B cell (primary cell): ENCODE measurements at places on chromosomes 2 and 18.

- DNase-seq: no peak
These were observed 39.9 kb downstream of the ZNF516 start for GRCh38 chr18:76455003-76455676.

- DNase-seq: no peak
These were observed 26.9 kb downstream of the ACADL start for GRCh38 chr2:210198326-210198725.

DNA sequence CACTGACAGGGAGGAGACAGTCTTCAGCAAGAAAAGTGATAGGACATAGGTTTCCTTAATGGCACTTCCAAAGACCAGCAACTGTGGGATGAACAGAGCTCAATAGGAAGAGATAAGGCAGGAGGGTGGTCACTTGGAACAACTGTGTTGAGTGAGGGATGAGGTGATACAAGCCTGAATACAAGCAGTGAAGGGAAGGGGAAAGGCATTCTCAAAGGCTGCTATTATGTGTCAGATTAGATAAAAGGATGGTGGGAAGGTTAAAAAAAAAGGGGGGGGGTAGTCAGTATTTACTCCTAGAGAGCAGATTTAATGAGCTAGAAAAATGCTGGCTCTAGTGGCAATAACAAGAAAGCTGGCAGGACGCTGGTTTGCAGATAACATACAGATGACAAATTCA is 25.7 kb downstream of the CCBE1 start:
- no peak for DNase-seq

DNA sequence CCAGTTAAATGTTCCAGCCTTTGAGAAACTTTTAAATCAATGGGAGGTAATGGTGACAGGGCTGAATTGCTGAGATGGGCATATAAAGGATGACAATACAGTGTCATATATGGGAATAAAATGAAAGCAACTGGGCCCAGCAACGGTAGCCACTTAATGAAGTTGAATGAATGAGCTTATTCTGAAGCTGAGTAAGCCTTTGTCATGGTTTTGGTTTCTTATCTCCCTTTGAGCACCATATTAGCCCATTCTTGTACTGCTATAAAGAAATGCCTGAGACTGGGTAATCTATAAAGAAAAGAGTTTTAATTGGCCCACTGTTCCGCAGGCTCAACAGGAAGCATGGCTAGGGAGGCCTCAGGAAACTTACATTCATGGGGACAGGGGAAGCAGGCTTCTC is 3.5 kb upstream of the THUMPD2 start:
- DNase-seq: no peak

GRCh38 chr2:67388680-67389079 is 8.5 kb upstream of the ETAA1 start:
- DNase-seq: no peak

DNA sequence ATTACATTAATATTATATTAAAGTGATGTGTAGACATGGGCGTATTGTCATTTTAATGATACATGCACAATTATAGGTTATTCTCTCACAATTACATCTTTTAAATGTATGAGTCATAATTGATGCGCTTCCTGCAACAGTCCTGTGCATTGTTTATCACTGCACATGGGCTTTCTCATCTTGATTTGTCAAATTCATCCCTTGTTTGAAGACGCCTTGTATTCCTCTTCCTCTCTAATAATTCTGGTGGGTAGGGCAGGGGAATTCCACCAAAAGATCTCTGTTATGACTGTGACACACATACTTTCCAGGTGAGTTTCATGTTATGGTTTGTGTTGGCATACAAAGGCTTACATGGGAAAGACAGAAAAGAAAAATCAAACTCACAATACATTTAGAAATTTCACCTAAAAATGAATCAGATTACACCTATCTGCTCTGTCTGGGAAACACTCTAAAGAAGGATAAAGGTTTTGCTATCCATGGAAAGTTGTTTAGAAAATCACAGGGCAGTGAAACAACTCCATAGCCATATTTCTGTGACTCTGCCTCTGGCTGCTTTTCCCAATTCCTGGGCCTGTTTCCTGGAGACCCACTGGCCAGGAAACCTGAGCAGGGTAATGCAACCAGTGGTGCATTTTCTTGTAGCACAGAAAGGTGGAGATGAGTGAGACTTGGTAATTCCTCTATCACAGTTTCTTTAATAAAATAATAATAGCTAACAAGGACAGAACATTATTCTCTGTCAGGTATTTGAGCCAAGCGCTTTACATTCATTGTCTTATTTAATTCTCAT is 13.2 kb downstream of the SLC9A2 start:
- no peak for DNase-seq

- DNase-seq: no peak
These were observed 90.8 kb downstream of the RHOB start for GRCh38 chr2:20537423-20538307.

DNA sequence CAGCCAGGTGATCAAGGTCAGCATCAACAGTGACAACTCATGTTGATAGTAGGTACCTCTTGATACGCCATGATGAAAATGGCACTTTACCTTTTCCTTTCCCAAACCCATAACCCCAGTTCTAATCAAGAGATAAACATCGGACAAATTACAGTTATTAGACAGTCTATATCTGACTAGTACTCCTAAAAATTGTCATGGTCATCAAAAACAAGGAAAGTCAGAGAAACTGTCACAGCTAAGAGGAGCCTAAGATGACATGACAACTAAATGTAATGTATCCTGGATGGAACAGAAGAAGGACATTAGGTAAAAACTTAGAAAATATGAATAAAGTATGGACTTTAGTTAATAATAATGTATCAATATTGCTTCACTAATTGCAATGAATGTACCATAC is 97.1 kb upstream of the DNMT3A start:
- no peak for DNase-seq

GRCh38 chr2:50863856-50864255 is 168.1 kb downstream of the NRXN1 start:
- no peak for DNase-seq

DNA sequence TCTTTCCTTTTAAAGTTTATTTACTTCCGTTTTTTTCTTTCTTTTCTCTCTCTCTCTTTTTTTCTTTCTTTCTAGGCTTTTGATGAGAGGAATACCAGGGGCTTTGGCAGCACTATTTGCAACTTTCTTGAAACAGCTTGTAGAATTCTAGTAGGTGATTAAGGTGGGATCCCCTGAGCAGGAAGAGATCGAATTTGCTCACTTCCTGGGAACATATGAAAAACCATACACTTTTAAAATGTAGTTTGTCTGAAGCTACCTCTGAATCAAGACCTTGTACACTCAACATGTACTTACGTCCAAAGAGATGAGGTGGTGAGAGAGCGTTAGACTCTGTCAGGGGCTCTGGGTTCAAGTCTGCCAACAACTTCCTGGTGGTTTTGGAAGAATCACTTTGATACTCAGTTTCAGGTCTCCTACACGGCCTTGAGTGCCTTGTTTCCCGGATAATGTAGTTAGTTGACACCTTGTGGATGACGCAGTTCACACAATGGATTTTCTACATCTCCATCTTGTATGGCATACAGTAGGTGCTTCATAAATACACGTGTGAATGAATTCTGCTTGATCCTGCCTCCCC is 229.1 kb downstream of the MYCN start:
- DNase-seq: no peak
